NCI-H1417 treated with DMSO at 0.1 percent for 48 hours (cell line): ENCODE measurements at places on chromosomes 16 and 17.

GRCh38 chr16:529012-529575 lies 1.6 kb downstream of the CAPN15 start:
- DNase-seq: no peak

GRCh38 chr16:89867918-89868317 lies 5.5 kb upstream of the TCF25 start:
- DNase-seq: no peak

GRCh38 chr17:81845361-81845760 lies 10.5 kb upstream of the PPP1R27 start:
- no peak for DNase-seq

- DNase-seq: peak; percentile 83
Measured at GRCh38 chr17:73800893-73801292, 156.6 kb upstream of the SDK2 start.

- no peak for DNase-seq
Measured at GRCh38 chr17:65323049-65323448, 185.9 kb downstream of the RGS9 start.

DNA sequence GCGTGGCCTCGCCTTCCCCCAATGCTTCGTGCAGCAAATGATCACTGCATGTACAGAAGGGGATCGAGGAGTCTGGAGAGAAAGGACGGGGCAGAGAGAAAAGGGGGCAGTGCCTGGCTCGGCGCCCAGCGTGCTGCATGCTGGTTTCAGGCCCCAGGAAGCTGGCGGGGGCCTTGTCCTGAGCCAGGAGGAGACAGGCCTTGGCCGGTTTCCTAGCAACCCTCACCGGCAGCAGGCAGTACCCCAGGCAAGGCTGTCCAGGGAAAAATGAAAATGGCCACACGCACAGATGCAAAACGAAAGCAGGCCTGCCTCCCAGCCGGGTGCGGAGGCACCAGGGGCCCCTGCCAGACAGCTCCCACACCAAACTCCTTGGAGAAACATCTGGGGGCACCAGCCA lies 126.3 kb downstream of the ZFHX3 start:
- no peak for DNase-seq

DNA sequence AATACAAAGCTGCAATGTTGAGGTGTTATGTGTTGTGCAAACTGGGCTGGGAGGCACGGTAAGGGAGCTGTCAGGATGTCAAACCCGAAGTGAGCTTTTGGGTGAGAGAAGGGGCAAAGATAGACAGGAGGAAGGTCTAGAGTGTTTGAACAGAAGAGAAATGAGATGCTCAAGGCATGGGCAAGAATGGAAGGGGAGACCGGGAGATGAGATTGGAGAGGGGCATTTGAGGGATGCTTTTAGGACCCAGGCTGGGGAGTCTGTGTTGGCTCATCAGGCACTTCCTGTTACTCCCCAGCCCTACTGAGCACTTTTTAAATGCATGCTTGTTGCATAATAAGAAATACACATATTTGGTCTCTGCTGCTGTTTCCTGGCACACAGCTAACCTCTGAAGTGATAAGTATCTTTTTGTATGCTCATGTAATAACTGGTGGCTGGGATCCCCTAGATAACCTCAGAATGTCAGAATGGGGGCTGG lies 13.7 kb downstream of the UNC45B start:
- DNase-seq: no peak

DNA sequence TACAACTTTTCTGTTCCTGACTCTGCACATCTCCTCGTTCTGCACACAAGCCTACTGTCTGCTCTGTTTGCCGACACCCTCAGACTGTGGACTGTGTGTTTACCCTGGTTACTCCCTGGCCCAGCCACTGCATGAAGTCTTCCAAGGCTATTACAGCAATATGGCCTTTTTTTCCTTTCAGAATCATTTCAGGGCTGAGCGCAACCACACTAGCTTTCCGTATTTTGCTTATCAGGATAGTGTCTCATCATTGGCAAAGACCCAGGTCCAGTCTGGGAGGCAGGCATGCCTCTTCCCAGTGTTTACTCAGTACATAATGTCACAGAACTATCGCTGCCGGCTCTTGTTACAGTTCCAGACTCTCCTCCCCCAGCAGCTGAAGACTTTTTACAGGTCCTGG lies 10.1 kb downstream of the DNAH9 start:
- DNase-seq: no peak

- no peak for DNase-seq
Measured at GRCh38 chr16:10743227-10743609, 424 bp upstream of the NUBP1 start.

DNA sequence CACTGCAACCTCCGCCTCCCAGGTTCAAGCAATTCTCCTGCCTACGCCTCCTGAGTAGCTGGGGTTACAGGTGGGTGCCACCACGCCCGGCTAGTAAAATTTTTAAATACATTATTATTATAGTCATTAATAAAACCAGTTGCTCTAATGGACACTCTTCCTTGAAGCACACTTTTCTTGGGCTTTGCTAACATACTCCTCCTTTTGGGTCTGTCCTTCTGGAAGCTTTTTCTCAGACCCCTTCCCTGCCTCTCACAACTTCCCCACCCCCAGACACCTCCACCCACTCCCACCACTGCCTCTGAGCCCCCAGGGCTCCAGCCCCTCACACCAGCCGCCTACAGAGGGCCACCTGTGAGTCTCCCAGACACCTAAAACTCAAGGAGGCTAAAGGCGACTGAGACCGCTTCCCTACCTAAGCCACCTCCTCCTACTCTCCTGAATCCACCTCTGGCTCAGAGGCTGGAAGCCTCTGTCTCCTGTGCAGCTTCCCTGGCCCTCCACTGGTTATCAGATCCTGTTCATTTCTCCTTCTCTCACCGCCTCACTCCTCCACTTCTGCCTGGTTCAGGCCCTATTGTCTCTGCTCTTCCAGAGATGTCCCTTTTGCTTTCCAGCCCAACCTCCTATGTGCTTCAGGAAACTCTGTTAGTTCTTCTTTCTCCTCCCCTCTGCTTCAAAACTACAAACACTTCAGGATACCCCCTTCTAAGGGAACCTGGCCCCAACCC lies 2.1 kb upstream of the CUEDC1 start:
- no peak for DNase-seq

DNA sequence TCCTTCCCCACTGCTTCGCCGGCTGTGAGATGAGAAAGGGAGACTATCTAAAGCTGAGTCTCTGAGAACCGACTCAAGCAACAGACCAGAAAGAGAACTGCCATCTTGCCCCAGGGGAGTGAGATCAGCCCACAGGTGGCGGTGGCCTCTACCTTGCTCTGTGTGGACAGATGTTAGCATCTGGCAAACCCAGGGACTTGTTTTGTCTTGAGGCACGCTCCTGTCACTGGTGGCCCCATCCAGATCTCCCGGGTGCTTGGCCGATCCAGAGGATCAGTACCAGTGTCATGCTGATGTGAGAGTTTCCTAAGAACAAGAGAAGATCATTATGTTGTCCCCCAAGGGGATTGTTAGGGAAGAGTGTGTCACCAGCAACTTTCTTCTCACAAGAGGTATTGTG lies 101.4 kb downstream of the CACNG3 start:
- DNase-seq: no peak

- no peak for DNase-seq
Measured at GRCh38 chr17:60392845-60393702, 1.1 kb upstream of the USP32 start.

GRCh38 chr17:82065193-82065637 lies 389 bp downstream of the DUS1L start:
- no peak for DNase-seq

GRCh38 chr17:61532826-61533225 lies 58.2 kb downstream of the NACA2 start:
- DNase-seq: no peak

DNA sequence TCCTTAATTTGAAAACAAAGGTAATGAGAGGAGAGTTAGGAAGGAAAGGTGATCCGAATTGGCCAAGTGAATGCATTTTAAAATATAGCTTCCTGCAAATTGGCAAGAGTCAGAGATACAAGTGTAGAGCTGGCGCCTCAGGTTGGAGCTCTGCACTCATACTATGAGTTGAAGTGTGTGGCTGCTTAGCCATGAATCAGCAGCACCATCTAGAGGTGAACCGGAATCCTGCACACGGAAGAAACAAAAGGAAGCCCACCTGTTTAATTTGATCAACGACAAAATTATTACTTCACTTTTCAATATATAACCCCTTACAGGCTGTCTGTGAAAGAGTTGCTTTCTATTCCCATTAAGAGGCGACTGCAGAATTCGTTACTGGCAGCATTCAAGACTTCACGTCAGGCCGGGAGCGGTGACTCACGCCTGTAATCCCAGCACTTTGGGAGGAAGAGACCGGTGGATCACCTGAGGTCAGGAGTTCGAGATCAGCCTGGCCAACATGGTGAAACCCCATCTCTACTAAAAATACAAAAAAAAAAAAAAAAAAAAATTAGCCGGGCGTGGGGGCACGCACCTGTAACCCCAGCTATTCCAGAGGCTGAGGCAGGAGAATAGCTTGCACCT lies 1253.7 kb upstream of the CDH8 start:
- peak; percentile 0 for DNase-seq

GRCh38 chr16:6852643-6853225 lies 479.9 kb upstream of the RBFOX1 start:
- no peak for DNase-seq

- no peak for DNase-seq
Measured at GRCh38 chr17:65559804-65560627, 1.4 kb downstream of the AXIN2 start.

- DNase-seq: no peak
Measured at GRCh38 chr16:50613964-50614474, 65.8 kb downstream of the NKD1 start.

- no peak for DNase-seq
Measured at GRCh38 chr17:53628011-53628410, 194.7 kb upstream of the KIF2B start.

- no peak for DNase-seq
Measured at GRCh38 chr17:55527540-55528118, 16.4 kb upstream of the SMIM36 start.

- DNase-seq: no peak
Measured at GRCh38 chr17:8946476-8946875, 19.0 kb downstream of the PIK3R5 start.

DNA sequence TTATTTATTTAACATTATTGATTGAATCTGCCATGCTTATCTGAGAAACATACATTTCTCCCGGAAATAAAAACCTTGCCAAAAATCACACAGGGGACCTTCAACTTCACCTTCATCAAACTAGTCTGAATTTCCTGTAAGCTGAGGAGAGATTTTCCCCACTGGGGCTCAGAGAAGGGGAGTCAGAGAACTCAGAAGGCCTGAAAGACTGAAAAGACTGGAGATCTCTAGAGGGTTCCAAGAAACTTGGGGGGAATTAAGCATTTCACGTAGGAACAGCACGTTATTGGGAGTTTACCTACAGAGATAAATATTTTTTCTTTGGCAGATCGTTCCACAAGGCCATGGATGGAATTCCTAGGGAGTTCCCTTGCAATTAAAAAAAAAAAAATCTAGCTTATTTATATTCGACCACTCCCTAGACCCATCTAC lies 528 bp upstream of the NOL11 start:
- no peak for DNase-seq

GRCh38 chr16:77297996-77298395 lies 98.8 kb downstream of the SYCE1L start:
- DNase-seq: no peak

GRCh38 chr17:62091804-62092203 lies 26.7 kb upstream of the MED13 start:
- DNase-seq: no peak

DNA sequence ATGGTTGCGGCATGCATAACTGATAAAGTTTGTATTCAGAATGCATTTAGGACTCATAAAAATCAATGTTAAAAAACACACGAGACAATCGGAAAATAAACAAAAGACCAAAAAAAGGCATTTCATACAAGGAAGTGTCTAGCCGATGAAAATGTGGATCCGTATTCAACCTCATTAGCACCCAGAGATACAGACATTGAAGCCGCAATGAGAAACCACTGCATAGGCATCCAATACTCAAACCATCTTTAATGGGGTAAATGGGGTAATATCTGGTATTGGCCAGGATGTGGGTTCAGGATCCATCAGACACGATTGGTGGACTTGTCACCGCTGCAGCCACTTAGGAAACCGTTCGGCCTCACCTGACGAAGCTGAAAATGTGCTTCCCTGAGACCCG lies 47.4 kb upstream of the ENPP7 start:
- no peak for DNase-seq

DNA sequence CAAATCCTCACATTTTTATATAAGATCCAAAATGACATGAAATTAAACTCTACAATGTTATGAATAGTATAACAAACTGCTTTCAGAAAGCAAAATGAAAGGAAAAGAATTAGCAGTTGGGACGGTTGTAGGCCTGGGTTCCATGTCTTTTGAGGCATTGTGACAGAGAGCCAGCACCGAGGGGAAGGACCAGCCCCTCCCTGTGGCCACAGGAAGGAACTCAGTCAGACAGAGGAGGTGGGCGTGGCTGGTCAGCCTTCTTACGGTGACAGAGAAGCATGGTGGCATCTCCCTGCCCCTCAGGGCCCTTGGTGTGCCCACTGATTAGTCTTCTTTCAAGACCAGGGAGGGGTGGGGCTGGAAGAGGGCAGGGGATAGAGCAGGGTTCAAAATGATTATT lies 5.7 kb downstream of the ZNF319 start:
- no peak for DNase-seq

DNA sequence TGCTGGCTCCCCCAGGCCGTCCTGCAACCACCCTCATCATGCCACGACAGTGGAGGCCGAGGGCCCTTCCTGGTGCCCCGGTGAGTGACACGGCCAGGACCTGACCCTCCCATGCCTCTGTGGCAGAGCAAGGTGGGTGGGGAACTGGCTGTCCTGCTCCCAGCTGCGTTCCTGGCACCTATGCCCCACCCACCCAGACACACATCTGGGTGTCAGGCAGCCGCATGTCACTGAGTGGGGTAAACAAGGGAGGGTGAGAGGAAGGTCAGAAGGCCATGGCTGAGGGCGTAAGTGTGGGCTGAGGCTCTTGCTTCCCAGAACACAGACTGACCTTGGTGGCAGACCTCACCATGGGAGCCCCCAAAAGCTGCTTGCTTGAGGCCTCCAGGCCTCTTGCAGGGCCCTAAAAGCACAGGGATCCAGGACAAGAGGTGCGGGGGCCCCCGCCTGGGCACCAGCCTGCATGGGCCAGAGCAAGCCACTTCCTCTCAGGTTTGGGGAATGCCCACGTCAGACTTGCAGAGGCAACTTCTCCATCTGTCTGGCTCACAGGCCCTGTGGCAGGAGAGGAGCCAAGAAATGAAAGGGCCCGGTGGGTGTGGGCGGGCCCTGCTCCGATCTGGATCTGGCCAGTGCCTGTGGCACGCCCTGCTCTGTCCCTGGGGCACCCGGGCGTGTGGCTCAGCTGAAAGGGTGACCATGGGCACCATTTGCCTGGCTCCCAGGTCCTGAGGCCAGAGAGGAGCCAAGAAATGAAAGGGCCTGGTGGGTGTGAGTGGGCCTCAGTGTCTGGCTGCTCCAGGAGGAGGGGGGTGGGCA lies 3.9 kb upstream of the CCDC57 start:
- DNase-seq: no peak

GRCh38 chr16:12614662-12615278 lies 188.9 kb downstream of the CPPED1 start:
- no peak for DNase-seq

DNA sequence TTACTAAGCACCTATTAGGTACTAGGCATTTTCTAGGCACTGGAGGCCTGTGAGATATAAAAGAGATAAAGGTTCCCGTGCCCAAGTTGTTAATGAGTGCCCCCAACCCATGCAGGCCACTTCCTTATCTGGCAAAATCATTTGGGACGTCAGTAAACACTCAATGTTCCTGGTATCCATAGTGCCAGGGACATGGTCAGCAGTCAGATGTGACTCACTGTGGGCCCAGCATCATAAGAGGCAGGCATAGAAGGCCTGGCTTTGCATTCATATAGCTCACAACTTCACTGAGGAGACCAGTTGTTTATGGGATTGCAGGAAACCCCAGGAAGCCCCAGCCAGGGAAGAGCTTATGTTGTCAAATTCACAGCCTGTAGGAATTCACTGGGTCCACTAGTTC lies 81.1 kb downstream of the MRC2 start:
- DNase-seq: no peak
